ENCODE measurements at places on chromosomes 7 and 10. TPM values are rescaled to one million over a fixed set of nuclear protein-coding genes. Genes with fewer than 3 reads are reported as not detected.

DNA sequence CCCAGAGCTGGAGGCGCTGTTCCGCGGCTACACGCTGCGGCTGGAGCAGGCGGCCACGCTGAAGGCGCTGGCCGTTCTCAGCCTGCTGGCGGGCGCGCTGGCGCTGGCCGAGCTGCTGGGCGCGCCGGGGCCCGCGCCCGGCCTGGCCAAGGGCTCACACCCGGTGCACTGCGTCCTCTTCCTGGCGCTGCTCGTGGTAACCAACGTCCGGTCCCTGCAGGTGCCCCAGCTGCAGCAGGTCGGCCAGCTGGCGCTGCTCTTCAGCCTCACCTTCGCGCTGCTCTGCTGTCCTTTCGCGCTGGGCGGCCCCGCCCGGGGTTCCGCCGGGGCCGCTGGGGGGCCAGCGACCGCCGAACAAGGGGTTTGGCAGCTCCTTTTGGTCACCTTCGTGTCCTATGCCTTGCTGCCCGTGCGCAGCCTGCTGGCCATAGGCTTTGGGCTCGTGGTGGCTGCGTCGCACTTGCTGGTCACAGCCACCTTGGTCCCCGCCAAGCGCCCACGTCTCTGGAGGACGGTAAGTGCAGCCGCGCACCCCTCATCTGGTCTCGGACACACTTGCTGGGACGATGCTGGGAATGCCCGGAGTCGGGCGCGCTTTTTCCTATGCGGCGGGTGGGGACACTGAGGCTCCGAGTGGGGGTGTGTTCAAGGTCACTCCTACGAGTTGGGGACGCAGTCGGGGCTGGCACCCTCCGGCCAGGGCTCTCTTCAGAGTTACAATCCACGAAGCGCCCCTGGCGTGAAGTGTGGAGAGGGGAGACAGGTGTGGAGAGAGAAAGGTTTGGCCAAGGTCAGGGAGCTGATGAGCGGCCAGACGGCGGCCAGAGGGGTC, 717 bp downstream of the ADCY1 start:
- no peak overlapping the region for H3K27ac ChIP-seq
- no peak for DNase-seq
- peaks cover 2% of the 10 kb centered on the region for H3K4me1 ChIP-seq
- peak overlapping the region; percentile 65 for H3K4me3 ChIP-seq

CBLL1 gene
- 29.2 TPM for total RNA-seq

GRCh38 chr10:19385846-19386450, 337.3 kb downstream of the MALRD1 start:
- DNase-seq: no peak
- no peak overlapping the region for H3K4me3 ChIP-seq
- no peaks in the 10 kb centered on the region for H3K27me3 ChIP-seq
- H3K4me1 ChIP-seq: no peaks in the 10 kb centered on the region
- no peak overlapping the region for H3K27ac ChIP-seq

PON3 gene
- 20.9 TPM for total RNA-seq

ITPRID1 gene
- 1.6 TPM for total RNA-seq

C10orf67 gene
- 7.1 TPM for total RNA-seq

DNA sequence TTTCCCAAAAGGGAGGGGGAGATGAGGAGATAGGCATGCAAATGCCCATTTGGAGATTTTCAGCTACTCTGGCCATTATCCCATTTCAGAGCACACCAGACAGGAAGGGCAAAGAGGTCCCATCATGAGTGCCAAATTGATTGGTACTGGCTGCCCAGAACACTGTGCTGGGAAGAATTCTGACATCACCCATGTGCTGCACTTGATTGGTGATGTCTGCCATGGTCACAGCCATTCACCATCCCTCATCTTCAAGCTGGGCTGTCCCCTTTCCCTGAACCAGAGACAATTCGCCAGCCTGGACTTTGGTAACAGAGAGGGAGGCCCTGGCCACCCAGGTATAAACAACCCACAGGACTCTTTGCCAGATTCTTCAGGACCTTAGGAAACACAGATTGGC, 23.2 kb upstream of the RADIL start:
- H3K4me1 ChIP-seq: no peaks in the 10 kb centered on the region
- H3K27ac ChIP-seq: no peak overlapping the region
- H3K4me3 ChIP-seq: no peak overlapping the region
- no peaks in the 10 kb centered on the region for H3K36me3 ChIP-seq
- H3K27me3 ChIP-seq: no peaks in the 10 kb centered on the region

ARF5 gene
- 190 TPM for total RNA-seq

EIF4EBP2 gene
- 50.7 TPM for total RNA-seq

CDK6 gene
- 22.8 TPM for total RNA-seq

PAX4 gene
- 0.55 TPM for total RNA-seq

DNA sequence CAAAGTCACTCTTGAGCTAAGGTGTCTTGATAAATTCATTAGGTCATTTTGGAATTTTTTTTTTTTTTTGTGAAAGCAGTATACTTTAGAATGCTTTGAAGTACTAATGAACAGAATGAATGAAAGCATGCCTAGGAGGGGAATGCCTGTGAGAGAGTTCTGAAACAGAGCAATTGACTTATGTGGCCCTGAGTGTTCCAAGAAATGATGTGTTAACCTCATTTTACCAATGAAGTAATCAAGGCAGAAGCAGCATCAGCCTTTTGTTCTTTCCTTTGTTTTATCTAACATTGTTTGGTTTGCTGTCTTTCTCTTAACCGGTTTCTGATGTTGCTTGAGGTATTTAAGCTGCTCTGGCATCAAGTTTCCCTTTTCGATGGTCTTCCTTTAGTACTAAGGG, 154.6 kb upstream of the HGF start:
- no peaks in the 10 kb centered on the region for H3K27me3 ChIP-seq
- no peaks in the 10 kb centered on the region for H3K4me1 ChIP-seq
- H3K27ac ChIP-seq: no peak overlapping the region
- H3K4me3 ChIP-seq: no peak overlapping the region
- DNase-seq: no peak
- H3K36me3 ChIP-seq: no peaks in the 10 kb centered on the region

DNA sequence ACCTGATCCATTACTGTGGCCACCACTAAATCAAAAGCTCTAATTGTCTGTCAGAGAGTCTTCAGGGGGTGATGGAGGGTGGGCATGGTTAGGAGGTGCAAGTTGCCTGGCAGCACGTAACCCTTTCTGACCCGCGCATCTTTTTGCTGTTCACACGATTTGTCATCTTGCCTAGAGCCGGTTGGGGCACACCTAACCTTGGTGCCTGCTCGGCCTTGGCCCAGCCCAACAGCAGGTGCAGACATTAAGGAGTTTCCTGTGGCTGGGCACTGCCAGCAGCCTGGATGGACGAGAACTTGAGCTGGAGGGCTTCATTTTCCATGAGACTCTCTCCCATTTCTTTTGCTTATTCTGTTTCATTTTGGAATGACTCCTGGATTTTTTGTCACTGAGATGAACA, 41.0 kb upstream of the PTF1A start:
- H3K27me3 ChIP-seq: no peaks in the 10 kb centered on the region
- no peaks in the 10 kb centered on the region for H3K4me1 ChIP-seq
- H3K4me3 ChIP-seq: no peak overlapping the region
- no peak for DNase-seq
- H3K36me3 ChIP-seq: no peaks in the 10 kb centered on the region

DNA sequence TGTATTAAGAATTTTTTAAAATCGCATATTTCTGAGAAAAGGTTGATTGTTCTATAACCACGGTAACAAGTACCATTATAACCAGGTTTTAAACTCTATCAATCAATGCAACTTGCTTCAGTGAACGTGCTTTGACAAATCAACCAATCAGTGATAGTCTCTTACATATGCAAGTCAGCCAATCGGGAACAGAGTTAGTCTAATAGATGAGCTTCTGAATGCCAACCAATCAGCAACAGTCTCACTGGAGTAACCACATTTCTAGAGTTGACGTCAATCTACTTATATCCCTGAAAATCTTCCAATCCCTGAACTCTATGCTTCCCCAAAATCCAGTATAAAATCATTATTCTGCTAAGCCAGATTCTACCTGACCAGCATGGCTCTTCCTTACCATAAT, 44.7 kb upstream of the TRUB1 start:
- no peaks in the 10 kb centered on the region for H3K27me3 ChIP-seq
- H3K36me3 ChIP-seq: no peaks in the 10 kb centered on the region
- no peaks in the 10 kb centered on the region for H3K4me1 ChIP-seq
- H3K4me3 ChIP-seq: no peak overlapping the region
- H3K27ac ChIP-seq: no peak overlapping the region
- DNase-seq: no peak

DNA sequence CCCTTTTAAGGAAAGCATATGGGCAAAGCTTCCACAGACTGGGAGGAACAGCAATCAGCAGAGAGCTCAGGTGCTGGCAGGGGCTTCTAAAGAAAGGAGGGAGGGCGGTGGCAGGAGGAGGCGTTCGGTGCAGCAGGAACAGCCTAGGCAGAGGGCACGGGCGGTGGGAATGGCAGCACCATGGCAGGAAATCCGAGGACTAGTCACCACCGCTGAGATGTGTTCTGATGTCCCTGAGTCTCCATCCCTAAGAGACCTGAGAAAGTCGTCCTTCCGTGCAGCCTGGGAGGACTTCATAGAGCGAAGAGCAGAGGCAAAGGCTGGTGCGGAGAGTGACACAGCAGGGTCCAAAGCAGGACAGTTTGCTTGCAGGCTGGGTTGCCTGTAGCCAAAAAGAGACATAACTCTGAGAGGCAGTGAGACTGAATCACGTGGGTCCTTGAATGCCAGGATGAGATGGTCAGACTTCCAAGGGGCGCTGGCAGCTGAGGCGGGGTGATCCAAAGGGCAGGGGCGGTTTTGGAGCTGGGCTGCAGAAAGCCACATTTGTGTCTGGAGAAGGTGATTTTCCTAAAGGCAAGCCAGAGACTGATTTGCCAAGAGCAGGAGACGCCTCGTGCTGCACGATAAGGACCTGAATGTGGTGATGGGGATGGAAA, 35.8 kb upstream of the GRID1 start:
- no peaks in the 10 kb centered on the region for H3K27me3 ChIP-seq
- H3K4me1 ChIP-seq: peaks cover 13% of the 10 kb centered on the region

COX15 gene
- 45.8 TPM for total RNA-seq

MGAM2 gene
- total RNA-seq: 2.7 TPM

DNA sequence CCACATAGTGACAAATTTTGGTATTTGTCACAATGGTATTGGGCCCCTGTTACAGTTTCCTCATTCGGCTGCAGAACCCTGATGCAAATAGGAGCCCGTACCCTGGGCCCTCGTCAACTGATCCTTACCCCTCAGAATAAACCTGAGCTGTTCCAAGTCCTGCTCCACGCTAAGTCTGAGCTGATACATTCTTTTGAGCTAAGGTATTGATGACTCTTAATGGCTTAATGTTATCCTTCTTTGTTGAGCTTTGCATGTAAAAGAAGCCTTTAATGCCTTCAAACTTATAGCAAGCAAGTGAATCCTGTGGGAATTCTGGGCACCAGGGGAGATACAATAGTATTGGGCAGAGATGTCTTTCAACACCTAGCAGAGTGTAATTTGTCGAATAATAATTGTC, 31.8 kb downstream of the GATA3 start:
- H3K27me3 ChIP-seq: no peaks in the 10 kb centered on the region
- H3K4me3 ChIP-seq: no peak overlapping the region
- no peak for DNase-seq
- H3K4me1 ChIP-seq: no peaks in the 10 kb centered on the region
- H3K36me3 ChIP-seq: no peaks in the 10 kb centered on the region
- no peak overlapping the region for H3K27ac ChIP-seq

- H3K27ac ChIP-seq: no peak overlapping the region
- DNase-seq: no peak
- no peaks in the 10 kb centered on the region for H3K36me3 ChIP-seq
- H3K4me1 ChIP-seq: no peaks in the 10 kb centered on the region
- peak overlapping the region; percentile 29 for H3K4me3 ChIP-seq
These were observed 9.5 kb downstream of the GLI3 start for GRCh38 chr7:42227541-42227935.

ELFN1 gene
- 2.8 TPM for total RNA-seq

DNA sequence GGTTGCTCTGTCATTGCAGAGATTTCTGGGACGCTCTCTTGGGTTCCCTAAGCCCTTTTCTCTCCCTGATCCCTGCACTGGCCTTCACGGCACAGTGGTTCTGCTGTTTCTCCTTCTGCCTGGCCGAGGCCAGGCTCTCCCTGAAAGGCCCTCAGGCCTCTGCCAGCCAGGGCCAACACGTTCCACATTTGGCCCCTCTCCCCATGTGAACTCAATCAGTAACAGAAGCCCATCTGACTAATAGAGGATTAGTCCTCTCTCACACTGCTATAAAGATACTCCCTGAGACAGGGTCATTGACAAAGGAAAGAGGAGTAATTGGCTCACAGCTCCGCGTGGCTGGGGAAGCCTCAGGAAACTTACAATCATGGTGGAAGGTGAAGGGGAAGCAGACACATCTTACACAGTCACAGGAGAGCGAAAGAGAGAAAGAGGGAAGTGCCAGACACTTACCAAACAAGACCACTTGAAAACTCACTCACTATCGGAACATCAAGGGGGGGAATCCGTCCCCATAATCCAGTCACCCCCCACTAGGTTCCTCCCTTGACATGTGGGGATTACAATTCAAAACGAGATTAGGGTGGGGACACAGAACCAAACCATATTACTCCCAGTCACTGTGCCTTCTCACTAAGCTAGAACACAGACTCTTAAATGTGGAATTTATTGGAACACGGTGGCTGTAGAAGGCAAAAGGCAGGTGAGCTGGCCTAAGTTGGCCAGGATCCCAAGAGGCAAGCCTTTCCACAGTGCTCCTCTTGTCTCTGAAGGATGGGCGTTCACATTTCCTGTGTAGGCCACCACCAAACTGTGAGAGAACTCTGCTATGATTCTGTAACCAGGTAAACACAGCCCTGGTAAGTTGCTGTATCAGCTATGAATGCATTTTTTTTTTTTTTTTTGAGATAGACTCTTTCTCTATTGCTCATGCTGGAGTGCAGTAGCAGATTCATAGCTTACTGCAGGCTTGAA, 8.8 kb downstream of the FZD8 start:
- no peak for DNase-seq
- H3K36me3 ChIP-seq: no peaks in the 10 kb centered on the region
- no peak overlapping the region for H3K27ac ChIP-seq
- H3K27me3 ChIP-seq: no peaks in the 10 kb centered on the region
- no peaks in the 10 kb centered on the region for H3K4me1 ChIP-seq
- H3K4me3 ChIP-seq: no peak overlapping the region

GRCh38 chr7:32167256-32167655, 97.0 kb upstream of the PDE1C start:
- H3K4me3 ChIP-seq: no peak overlapping the region
- no peaks in the 10 kb centered on the region for H3K27me3 ChIP-seq
- no peaks in the 10 kb centered on the region for H3K36me3 ChIP-seq
- no peak overlapping the region for H3K27ac ChIP-seq
- DNase-seq: no peak

LRRC61 gene
- 35.4 TPM for total RNA-seq
